Stimulated activated CD8-positive, alpha-beta memory T cell treated with anti-CD3 and anti-CD28 coated beads, Interleukin-4, amount 100 ng/mL, for 48 hours (primary cell): ENCODE measurements at places on chromosomes 6 and 20.

DNA sequence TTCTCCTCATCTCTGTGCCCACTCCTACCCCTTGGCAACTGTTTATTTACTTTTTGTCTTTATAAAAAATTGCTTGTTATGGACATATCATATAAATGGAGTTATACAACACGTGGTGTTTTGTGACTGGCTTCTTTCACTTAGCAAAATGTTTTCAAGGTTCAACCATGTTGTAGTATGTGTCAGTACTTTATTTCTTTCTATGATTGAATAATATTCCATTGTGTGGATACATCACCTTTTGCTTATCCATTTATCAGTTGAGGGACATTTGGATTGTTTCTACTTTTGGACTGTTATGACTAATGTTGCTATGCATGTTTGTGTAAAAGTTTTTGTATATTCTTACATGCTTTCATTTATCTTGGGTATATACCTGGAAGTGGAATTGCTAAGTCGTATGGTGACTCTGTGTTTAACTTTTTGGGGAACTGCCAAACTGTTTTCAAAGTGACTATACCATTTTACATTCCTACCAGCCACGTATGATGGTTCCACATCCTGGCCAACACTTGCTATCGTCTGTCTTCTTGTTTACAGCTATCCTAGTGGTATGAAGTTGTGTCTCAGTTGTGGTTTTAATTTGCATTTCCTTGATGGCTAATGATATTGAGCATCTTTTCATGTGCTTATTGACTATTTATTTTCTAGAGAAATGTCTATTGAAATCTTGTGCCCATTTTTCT, 84.4 kb downstream of the SLX4IP start:
- no peak for DNase-seq

- DNase-seq: peak; percentile 88
These were observed 44.2 kb downstream of the ZNF831 start for GRCh38 chr20:59207742-59208357.

DNA sequence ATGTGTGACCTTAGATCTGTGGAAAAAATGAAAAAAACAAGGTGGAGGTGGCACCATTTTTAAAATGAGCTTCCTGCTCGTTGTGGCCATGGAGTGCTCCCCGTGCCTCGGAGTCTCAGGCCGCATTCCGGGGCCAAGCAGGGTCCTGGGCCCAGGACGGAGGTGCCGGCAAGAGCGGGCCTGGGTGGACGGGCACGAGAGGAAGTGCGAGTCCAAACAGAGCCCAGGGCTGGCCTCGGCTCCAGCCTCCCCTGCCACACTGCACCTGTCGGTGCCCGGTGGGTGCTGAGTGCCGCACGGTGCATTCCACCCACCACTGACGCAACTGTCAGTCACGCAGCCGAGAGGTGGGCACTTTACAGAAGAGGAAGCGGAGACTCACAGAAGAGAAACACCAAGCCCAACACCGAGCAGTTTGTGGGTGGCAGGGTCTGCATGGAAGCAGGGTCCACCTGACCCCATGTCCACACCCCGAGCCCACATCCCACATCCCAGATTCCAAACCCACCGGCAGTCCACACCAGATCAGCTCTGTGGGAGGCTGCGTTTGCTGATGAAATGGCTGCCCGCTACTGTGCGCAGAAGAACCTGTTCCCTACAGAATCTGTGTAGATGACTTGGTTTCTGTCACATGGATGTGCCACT, 97.7 kb downstream of the PSMB1 start:
- DNase-seq: no peak

DNA sequence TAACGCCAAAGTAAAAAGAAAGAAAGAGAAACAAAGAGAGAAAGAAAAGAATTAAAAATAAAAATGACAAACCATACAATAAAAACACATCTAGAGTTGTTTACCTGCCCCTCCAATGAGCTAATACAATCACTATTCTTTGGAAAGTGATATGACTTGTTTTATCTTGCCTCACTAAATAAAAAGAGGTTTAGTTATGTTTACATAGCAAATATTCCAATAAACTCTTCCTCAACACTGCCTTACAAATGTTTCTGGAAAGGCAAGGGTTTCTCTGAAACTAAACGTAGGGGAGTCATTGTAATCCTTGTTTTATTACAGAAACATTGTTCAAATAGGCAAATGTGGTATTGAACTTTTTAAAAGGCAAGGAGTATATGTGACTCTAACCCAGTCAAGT, 396.2 kb downstream of the EPM2A start:
- DNase-seq: no peak

DNA sequence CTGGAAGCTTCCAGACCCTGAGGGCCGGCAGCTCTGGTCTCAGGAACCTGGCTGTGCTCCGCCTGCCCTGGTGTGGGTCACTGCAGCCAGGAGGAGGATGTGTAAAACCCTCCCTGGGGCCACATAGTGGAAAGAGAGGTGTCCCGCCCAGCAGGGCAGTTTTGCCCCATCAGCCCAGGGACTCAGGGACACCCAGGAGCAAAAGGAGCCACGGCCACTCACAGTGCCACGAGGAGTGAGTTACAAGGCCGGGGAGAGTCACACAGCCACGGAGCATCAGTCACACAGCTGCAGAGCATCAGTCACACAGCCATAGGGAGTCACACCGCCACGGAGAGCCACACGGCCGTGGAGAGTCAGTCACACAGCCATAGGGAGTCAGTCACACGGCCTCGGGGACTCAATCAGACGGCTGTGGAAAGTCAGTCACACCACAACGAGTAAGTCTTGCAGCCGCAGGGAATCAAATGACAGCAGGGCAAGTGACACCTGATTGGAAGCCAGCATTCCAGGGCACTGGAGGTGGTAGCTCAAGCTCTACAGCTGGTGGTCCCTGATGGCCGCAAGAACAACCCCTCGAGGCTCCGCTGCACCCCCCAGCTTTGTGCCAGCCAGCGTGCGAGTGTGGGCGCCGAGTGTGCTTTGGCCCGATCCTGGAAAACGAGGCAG, 60.9 kb downstream of the DLL1 start:
- DNase-seq: no peak

GRCh38 chr6:148520109-148520841, 177.6 kb downstream of the SASH1 start:
- no peak for DNase-seq
